ENCODE measurements at places on chromosomes 6 and 20.

DNA sequence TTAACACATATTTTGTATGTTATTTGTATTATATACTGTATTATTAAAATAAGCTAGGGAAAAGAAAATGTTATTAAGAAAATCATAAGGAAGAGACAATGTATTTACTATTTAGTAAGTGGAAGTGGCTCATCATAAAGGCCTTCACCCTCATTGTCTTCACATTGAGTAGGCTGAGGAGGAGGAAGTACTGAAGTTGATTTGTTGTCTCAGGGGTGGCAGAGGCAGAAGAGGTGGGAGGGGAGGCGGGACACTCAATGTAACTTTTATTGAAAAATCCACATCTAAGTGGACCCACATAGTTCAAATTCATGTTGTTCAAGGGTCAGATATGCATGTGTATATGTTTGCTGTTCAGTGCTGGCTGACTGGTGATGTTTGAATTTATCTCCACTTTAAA, 210.2 kb upstream of the CITED2 start:
- DNase-seq = no peak

DNA sequence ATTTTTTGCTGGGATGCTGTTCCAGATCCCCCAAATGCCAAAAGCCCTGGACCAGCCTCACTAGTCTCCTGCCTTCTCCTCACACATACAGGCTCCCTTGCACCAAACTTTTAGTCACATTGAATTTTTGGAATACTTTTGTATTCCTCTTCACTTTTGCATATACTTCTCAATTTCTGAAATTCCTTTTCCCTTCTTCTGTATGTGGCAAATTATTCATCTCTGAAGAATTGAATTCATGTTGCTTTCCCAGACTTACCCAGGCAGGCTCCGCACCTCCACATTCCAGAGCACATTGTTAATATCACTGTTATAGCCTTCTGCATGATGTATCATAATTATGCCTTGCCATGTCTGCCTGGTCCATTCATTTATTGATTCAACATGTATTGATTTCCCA, 255.3 kb upstream of the POU3F2 start:
- no peak for DNase-seq

- no peak for DNase-seq
Measured at GRCh38 chr6:17476511-17476910, 83.1 kb downstream of the CAP2 start.

GRCh38 chr20:41664584-41664983, 46.4 kb upstream of the CHD6 start:
- no peak for DNase-seq

- DNase-seq = no peak
Measured at GRCh38 chr6:106187424-106187982, 101.4 kb downstream of the PRDM1 start.

GRCh38 chr20:44054118-44054517, 132.9 kb downstream of the JPH2 start:
- no peak for DNase-seq

DNA sequence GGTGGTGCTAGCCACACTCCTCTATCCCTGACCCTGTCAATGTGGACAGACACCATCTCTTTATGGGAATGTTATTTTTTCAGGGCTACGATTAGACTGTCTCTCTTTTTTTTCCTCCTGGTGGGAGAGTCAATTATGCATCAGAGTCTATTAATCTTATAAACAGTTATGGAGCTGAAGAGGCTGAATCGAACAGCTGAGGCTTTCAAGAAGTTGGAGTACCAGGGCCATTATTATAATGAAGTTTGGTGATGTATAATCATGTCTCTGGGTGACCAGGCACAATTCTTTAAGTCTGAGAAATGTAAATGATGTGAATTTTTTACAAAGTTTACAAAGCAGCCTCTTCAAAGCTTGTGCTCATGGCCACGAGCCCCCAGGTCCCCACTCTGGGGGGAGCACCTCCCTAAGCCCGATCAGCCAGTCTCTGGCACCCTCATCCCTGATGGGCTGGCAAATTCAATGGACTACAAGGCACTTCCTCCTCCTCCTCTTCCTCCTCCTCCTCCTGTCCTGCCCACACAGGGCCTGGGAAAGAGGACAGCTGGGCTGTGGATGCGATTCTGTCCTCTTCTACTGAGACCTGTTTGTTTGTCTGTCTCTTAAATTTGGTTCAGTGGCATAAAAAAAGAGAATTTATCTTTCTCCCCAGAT, 43.9 kb upstream of the QKI start:
- DNase-seq = no peak

DNA sequence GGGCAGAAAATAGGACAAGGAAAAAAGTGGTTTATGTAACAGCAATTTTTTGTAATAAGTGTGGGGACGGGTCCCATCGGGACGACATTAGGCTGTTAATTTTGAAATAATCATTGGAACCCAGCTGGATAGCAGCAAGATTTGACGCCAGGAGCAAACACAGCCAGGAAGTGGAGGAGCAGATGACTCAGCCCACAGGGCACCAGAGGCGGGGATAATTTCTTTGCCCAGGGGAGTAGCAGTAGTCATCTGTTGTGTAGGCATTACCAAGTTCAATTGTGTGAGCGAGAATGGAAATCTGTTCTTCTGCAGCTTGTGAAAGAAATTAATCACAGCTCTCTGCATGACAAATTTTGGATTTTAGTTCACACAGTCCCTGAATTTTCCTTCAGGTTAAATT, 22.6 kb upstream of the RIN2 start:
- no peak for DNase-seq

DNA sequence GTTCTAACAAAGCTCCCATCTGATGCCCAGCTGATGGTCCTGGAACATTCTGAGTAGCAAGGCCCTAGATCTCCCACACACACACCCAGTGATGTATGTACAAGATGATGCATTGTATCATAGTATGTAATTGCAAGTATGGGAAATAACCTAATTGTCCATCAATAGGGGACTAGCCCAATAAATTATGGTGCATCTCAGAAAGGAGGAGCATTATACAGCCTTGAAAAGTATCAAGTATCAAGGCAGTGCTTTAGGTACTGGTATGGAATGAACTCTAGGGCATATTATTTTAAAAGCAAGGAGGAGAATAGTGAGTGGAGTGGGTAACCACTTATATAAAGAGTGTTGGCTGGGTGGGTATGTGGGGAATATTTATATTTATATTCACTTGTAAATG, 24.8 kb upstream of the PREX1 start:
- DNase-seq = no peak

GRCh38 chr6:12291839-12292604, 1.9 kb downstream of the EDN1 start:
- DNase-seq = no peak

DNA sequence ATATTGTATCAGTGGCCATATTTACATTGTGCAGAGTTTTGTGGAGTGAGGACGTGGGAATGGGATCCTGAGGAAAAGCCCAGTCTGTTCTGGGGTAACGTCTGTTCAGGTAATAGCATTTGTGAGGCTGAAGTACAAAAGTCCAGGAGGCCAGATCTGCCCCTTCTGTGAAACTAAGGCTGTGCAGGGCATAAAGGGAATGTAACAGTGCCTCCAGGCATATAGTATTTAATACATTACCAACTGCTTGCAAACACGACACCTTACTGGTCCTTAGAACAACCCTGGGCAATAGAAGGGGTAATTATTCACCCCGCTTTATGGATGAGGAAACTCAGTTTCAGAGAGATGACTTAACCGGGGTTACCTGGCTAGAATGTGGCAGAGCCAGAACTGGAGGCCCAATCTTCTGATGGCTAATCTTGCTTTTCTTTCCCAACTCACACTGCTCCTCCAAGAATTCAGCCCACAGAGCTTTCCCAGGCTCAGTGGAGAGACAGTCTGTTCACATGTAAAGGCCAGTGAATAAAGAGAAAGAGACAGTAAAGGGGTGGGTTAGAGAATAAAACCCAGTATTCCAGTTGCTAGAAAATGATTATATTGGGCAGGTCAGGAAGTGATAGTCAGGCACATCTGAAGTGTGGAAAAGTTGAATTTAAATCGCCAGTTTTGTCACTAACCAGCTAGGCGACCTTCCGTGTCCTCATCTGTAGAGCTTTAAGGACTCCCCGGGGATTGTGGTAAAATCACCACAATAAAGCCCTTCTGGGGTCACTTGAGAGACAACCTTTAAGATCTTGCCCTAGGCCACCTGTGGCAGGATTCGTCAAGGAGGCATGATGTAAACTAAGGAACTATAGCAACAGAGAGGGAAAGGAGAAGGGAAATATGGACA, 280.7 kb upstream of the CITED2 start:
- no peak for DNase-seq

DNA sequence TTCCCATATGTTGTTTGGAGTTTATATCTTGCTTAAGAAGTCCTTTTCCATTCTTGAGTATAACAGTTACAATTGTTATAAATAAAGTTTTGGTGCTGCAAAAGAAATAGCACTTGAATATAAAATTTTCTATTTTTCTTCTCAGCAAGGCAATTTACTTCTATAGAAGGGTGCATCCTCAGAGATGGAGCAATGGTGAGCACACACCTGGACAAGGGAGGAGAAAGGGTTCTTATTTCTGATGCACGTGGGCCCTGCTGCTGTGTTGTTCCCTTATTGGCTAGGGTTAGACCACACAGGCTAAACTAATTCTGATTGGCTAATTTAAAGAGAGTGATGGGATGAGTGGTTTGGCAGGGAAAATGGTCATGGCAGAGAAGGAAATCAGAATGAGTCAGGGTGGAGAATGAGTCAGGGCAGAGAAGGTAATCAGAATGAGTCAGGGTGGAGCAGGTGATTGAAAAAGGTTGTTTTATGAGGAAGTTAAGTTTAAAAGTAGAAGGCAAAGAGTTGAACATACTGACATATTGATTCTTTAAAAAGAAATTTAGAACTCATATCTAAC, 38.0 kb downstream of the CST8 start:
- no peak for DNase-seq

GRCh38 chr6:127302728-127303660, 36.3 kb downstream of the RNF146 start:
- no peak for DNase-seq

GRCh38 chr6:90406142-90406794, 109.6 kb upstream of the BACH2 start:
- DNase-seq = no peak

DNA sequence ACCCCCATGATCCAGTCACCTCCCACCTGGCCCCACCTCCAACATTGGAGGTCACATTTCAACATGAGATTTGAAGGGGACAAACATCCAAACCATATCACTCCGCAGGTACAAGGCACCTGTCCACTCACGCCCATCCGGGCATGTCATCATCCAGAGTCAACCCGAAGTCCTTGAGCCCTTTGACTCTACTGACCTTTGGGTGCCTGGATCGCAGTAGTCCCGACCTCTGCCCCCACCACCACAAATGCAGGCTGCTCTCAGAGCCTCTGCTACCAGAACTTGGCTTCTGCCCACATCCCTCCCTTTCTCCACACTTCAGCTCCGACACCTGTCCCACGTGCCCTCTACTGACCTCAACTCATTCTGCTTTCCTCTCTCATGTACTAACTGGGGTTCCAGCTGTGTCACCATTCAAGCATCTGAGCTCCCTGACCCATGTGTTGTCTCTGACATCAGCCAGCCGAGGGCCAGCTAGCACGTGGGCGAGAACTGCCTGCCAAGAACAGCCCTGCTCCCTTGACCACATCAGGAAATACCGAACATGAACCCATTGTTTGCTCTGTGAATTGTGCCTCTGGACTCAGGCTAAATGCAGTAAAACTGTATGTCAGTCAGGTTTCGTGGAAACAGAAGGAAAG, 498.3 kb upstream of the SULF2 start:
- no peak for DNase-seq

DNA sequence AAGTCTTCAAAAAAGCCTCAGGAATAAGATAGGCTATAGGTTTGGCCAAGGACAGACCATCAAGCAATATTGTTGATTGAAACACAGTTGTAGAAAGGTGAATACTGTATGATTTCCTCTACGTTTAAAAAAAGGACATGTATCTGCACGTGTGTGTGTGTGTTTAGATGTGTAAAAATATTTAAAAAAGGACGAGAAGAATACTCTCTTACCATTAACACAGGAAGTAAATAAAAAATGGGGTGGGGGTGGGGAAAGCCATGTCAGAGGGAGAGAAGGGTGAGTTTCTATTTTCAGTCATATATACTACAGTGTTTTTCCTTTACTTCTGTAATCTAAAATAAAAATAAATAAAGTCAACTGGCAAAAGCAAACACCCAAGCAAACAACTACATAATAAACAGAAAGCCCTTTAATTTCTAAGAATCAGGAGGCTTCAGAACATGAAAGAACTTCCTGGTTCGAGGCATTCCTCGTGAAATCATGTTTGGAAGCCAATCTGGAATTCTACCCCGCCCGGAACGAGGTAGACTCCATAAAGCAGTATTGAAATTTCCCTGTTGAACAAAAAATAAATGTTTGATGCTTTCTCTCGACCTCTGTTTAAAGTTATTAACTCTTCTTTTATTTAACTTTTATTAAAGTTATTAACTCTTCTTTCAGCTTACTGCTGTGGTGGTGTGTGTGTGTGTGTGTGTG, 158.1 kb upstream of the ZNF217 start:
- DNase-seq = no peak

- no peak for DNase-seq
Measured at GRCh38 chr6:14883921-14884320, 361.9 kb upstream of the JARID2 start.

DNA sequence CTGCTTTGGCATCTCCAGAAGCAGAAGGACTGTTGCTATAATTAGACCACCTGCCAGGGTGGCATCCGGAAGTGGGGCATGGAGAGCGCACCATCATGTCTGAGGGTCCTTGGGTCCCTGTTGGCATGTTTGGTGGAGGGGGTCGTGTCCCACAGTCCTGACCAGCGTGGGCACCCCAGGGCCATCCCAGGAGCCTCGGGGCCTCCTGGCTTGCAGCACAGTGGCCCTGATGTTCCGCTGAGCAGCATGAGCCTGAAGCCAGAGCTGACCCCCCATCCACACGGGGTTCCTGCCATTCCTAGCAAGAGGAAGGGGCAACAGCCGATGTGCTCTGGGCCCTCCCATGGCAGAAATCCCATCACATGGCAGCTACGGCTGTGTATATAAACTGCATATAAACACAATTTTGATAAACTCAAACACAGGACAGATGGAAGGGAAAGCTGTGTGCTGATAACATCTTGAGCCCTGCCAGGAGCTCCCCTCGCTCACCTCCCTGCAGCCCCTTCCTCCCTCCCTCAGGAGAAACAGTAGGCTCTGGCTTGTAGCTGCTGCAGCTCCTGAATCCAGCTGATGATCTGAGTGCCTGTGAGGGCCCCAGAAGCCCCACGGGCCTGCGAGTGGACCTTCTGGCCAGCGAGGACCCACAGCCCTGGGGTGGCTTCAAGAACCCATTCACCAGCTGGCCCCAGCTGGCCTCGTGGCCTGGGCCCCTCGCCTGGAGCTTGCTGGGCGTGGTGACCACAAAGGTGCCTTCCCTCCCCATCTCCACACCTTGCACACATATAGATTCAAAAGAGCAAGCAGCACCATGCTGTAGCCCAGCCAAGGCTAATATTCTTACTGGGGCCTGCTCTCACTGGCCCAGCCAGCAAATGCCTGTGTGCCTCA, 321.6 kb downstream of the CDH4 start:
- no peak for DNase-seq
